Tongue (tissue), 3 donors: ENCODE measurements at places on chromosomes 12 and 14.

- no peak for DNase-seq
Measured at GRCh38 chr14:89678768-89679167, 261.7 kb upstream of the FOXN3 start.

DNA sequence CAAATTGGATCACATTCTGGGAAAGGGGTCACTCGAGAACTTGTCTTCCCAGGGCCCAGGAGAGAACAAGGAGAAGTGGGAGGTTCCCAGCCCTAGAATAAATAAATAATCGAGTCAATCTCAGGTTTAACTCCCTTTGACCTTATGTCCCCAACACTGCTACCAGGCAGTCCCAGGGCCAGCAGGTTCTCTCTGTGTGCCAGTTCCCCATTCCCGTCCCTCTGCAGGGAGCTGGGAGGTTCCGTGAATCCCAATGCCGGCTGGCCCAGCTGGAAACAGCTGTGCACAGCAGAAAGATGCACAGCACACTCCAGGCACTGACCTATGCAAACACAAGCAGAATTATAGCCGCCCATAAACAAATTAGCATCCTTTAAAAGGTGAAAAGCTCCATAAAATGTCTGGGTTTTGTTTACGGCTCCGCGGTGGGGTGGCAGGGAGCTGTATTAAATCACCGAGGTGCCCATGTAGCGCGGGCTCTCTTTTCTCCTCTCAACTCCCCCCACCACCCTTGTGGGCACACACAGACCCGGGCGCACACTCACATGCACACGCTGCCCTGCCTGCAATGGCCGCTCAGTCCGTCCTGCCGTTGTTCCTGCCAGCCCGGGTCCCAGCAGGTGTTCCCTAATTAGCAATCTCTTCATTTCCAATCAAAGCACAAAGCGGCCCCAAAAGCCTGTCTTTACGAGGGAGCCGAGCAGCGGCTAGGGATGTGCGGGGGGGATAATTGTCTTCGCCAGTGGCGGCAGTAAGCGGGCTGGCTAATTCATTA, 46.6 kb upstream of the ESRRB start:
- peak; percentile 37 for DNase-seq

DNA sequence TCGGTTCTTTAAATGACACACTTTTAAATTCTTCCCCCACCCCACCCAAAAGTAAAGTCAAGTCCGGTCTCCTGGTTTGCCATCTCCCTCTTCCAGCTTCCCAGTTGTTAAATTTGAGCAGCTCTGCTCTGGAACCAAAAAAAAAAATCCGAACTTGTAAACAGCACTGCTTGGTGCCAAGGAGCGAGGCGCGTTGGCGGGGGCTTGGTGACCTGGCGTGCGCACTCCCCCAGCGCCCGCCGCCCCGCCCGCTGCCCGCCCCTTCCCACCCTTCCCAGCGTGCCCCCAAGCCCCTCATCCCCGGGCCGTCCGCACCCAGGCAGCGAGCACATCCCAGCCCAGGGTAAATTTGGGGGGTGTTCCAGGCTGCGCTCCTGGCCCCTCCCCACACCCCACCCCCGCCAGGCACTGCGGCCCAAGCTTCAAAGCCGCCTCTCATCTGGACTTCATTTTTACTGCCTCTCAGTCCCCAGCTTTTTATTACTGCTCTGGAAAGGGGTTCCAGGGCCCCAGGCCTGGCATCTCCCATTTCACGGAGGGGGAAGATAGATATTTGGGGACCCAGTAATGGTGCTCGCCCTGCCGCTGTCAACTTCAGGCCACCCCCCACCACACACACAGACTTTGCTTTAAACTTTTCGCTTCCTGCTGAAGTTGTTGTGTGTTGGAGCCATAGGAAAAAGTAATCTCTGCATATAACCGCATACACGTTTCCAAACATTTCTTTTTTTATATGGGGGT, 11.7 kb upstream of the ITGB7 start:
- peak; percentile 44 for DNase-seq

GRCh38 chr12:112130441-112130998, 5.2 kb downstream of the TRAFD1 start:
- no peak for DNase-seq

- no peak for DNase-seq
Measured at GRCh38 chr12:109244073-109244472, 65.0 kb downstream of the FOXN4 start.

DNA sequence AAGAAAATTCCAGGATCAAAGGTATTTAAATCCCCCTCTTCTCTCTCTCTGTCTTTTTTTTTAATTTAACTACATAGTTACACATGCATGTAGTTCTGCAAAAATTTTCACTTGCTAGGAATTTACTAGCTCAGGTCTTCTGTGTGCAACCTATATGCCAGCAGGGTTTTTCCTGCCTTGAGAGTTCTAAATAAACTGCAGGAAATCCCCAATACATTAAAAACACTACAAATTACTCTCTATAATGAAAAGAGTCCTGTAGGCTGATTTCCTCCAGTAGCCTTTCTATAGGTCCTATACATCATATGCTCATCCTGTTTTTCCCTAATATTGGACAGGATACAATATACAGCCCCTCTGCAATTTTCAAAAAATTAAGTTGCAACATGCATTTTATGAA, 27.7 kb upstream of the ATXN7L3B start:
- no peak for DNase-seq

DNA sequence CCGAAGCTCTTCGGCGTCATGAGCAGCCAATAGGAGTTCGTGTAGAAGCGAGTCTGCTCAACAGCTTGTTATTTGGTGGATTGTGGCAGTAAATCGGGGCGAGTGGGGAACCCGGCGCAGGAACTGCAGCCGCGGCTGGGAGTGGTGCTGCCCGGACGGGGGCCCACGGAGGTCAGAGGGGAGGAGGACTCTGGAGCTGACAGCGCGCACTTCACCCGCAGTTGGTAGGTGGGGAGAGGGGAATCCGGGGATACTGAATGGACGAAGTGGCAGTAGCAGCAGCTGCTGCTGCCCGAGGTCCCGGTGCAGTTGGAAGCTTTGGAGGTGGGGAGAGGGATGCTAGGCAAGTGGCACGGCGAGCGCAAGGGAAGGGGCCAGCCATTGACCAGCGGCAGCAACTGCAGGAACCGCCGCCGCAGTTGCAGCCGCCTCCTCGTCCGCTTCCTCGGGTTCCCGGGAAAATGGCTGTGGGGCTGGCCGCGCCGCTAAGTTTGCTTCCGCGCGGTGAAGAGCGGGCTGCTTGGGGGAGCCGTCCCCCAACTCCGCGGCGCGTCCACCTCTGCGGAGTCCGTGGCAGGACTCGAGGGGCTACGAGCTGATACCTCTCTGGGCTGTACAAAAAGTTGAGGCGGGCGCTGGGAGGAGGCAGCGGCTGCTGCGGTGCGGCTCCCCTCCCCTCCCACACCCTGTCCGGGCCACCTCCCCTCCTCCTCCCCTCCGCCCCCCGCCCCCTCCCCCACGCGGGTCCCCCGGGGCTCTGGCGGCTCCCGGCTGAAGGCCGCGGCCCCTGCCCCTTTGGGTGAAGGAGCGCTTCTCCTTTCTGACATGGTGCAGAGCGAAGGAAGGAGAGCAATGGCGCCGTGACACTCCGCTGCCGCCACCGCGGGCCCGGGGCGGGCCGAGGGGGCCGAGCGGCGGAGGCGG, at the start of gene ARID4A:
TSS of gene ARID4A (plus strand) at position 79 of the 924 bp plus-strand sequence. CDS start 1,300 bp downstream, outside the sequence.
- no peak for DNase-seq

DNA sequence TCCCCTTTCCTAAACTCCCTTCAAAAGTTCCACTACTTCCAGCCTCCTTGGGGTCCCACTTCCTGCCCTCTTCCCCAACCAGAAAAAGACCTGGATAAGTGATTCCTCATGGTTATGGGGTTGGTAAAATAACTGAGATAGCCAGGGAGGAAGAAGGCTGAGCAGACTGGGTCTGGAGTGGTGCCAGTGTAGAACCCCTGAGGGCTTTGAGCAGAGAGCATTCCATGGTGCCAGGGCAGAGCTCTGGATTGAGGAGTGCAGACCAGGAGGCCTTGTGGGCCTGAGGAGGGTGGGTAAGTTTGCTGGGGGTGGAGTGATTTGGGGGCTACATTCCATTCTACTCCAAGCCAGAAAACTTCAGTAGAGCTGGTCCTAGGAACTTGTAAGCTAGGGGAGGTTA, 9.5 kb upstream of the CISTR start:
- DNase-seq = no peak

DNA sequence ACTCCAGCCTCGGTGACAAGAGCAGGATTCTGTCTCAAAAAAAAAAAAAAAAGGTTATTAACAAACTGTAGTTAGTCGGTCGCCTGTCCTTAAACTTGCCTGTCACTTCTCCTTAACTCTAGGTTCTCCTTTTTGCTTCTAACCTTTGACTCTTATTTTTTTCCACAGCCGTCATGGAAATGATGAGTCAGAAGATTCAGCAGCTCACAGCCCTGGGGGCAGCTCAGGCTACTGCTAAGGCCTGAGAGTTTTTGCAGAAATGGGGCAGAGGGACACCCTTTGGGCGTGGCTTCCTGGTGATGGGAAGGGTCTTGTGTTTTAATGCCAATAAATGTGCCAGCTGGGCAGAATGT, 418 bp upstream of the MYG1 start:
- peak; percentile 47 for DNase-seq

DNA sequence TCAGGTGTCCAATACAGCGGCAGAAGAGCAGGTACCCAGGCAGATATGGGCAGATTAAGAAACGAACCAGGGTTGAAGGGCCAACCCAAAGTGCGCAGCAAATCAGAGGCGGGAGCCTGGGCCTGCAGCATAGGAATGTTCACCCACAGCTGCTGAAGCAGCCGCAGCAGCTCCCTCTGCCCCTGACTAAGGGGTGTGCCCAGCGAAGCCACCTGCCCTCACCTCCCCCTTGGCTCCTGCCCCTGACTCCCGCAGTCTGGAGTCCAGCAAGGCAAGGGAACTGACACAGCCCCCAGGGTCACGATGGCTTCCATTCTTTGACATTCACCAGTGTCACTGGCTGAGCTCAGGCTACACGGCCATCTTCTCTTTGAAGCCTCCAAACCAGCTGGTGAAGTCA, 27.3 kb upstream of the ZFP36L1 start:
- DNase-seq = no peak

GRCh38 chr14:91732859-91733477, 1.1 kb upstream of the CATSPERB start:
- peak; percentile 10 for DNase-seq

GRCh38 chr12:105769486-105769885, 369.3 kb downstream of the NUAK1 start:
- no peak for DNase-seq

GRCh38 chr12:55362675-55363074, at the start of gene OR6C75:
TSS of gene OR6C75 (plus strand) at chr12:55362975. CDS start at chr12:55365111, 2,136 bp downstream.
- DNase-seq = no peak

- no peak for DNase-seq
Measured at GRCh38 chr12:14264778-14265177, 100.7 kb upstream of the ATF7IP start.

DNA sequence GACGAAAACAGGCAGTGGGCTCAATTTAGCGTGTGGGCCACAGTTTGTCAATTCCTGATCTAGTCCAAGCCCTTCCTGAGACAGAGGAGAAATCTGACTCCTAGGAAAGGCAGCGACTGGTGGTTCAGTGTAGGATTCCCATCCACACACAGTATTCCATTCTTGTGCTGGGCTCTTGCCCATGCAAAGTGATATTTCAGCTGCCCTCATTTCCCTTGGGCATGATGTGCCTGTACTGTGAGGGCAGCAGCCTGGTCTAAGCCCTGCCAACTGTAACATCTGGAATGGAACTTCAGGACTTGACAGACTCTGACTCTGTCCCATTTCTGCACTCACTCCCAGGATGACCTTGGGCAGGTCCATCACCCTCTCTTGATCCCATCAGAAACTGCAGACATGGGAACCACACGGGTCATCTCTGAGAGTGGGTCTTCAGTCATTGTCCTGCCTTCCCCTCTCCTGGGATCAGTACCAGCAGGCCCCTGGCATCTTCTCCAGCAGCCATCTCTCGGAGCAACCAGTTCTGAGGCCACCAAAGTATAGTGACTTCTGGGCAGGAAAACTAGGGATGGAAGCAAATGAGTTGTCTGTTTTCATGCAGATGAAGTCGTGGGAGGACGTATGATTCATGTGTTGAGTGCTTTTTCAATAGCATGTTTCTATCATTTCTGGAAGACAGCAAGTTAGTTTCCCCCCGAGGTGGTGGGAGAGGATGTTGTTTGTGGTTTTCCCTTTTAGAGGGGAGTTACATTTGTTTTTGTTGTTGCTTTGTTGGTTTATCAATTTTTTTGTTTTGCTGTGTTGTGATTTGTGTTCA, 54.2 kb upstream of the BCL2L14 start:
- DNase-seq = peak; percentile 92

GRCh38 chr14:55053500-55053899, 2.1 kb downstream of the MAPK1IP1L start:
- DNase-seq = no peak

DNA sequence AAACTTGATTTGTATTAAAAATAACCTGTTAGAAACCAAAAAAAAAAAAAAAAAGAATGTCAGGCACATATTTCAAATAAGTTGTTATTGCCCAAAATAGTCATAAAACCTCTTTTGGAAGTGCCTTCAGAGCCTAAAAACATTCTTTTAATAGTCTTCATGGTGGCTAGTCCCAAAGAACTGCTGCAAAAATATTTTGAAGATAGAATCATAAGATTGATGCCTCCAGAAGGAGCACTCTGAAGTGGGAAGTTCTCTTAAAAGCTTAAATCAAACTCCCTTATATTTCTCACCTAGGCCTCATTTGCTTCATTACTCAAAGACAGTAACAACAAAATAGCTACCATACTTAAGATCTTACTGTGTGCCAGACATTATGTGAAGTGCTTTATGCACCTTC, 27.2 kb upstream of the NT5DC3 start:
- DNase-seq = no peak

DNA sequence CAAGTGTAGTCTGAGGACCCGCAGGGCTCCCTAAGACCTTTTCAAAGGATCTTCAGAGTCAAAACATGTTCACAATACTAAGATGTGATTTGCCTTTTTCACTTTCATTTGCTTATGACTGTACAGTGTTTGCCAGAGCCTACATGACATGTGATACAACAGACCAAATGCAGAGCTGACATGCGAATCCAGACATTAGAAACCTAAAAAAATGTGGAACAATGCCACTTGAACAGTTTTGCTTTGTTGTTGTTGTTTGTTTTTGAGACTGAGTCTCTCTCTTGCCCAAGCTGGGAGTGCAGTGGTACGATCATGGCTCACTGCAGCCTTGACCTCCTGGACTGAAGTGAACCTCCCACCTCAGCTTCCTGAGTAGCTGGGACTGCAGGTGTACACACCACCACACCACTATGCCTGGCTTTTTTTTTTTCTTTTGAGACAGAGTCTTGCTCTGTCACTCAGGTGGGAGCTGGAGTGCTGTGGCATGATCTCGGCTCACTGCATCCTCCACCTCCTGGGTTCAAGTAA, 5.3 kb upstream of the RAB35 start:
- no peak for DNase-seq

DNA sequence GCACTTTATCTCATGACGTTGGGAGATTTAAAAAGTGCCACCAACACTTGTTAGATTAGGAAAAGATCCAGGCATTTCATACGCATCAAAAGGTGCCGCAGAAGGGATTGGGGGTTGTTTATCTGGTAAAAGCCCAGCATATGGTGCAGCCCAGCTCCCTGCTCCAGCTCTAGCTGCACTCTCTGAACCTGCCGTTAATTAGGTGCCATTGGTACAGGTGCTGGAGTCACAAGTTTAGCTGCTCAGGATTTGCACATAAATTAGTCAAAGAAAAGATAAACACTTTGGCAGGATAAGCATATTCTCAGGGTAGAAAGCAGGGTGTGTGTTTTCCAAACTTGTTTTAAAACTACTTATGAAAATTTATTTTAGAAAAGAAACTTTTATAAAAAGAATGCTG, 932.6 kb upstream of the TMEM132C start:
- DNase-seq = no peak

GRCh38 chr12:58079806-58080205, 138.4 kb downstream of the ATP23 start:
- DNase-seq = no peak
